ENCODE measurements at places on chromosomes 16 and 17.

DNA sequence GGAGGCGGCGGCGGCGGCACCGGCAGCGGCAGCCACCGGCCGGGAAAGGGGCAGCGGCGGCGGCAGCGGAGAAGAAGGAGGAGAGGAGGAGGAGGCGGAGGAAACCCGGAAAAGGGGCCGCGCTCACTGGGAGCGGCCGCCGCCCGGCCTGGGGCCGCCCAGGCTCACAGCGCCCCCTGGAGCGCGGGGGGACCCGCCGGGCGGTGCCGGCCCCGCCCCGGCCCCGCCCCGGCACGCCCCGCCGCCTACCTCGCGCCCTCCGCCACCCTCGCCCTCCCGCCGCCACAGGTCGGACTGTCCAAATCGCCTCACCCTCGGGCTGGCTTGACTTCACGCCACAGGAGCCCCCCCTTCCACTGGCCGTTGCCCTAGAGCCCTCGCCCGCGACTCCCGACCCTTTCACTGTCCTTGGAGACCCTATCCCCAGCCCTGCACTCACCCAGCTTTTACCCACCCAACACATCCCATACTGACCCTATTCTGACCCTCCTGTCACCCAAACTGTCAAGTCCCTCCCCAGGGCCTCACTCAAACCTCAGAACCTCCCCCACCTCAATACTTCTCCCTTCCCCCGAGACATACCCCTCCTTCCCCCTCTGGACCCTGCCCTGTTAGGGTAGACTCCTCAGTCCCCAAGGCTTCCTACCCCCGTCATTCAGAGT lies at the start of gene CSNK2A2:
TSS of gene CSNK2A2 (minus strand) at position 85 of the 662 bp plus-strand sequence. CDS start 370 bp downstream, outside the sequence.
- peak; percentile 95 for DNase-seq

- no peak for DNase-seq
Measured at GRCh38 chr17:31248986-31249834, 47.8 kb downstream of the OMG start.

- peak; percentile 83 for DNase-seq
Measured at GRCh38 chr17:77233635-77234334, 93.0 kb downstream of the SEC14L1 start.

DNA sequence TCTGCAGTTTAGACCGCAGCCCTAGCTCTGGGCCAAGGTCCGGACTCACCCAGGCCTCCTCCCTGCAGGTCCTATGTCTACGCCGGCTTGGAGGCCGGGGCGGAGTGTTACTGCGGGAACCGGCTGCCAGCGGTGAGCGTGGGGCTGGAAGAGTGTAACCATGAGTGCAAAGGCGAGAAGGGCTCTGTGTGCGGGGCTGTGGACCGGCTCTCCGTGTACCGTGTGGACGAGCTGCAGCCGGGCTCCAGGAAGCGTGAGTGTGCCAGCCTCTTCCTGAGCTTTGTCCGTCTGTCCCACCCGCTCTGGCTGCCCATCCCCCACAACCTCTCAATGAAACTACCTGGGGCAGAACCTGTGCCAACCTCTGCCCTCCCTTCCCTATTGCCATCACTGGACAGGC lies 20.1 kb downstream of the WSCD1 start:
- DNase-seq = no peak

- DNase-seq = peak; percentile 73
Measured at GRCh38 chr16:30526137-30526822, at the start of gene ZNF768. Gene ZNF768, minus strand, starts transcription at chr16:30526566. Its CDS starts 153 bp downstream, at chr16:30526413.

GRCh38 chr16:63612462-63613227 lies 1509.2 kb downstream of the CDH11 start:
- no peak for DNase-seq

GRCh38 chr16:24013864-24014645 lies 178.3 kb downstream of the PRKCB start:
- no peak for DNase-seq

DNA sequence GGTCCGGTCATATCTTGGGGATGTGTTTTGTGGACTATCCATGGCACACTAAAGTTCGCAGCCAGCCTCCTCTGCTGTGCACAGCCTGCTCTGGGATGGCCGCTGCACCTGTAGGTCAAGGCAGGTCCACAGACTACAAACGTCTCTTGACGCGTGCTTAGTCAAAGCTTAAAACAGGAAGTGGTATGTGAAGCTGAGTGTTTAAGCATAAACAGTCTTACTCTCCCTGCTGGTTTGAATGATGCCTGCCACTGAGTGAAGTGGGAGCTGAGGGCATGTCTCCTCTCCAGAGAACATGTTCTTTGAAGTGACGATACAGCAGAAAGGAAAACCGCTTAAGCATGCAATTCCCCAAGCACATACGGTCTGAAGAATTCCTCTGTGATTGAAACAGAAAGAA lies 365.6 kb downstream of the SLC39A11 start:
- no peak for DNase-seq

DNA sequence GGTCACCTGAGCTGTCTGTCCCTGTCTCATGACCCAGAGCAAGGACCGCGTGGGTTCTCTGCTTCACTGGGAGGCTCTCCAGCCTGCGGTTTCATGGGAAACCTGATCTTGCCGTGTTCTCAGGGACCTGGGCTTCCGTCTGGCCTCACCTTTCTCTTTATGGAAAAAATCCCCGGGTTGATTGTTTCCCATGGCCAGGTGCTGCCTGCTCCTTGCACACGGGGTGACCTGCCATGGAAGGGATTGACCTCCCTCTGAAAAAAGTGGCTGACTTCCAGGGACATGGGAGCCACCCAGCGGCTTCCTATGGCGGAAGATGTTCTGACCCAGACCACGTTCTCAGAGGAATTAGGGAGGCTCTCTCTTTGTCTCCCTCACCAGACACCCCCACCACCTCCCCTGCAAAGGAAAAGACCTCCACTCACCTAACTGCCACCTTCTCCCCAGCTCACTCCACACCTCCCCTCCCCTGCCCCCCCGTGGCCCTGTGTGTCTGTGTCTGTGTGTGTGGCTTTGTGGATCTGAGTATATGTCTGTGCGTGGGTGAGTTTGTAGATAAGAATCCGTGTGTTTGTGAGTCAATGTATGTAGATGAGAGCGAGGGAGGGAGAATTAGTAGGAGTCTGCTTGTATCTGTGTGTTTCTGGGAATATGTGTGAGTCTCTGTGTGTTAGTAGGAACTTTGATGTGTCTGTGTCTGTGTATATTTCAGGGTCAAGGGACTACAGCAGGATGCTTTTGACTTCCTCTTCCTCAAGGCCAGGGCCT lies 154.6 kb downstream of the NTN1 start:
- DNase-seq = no peak

- no peak for DNase-seq
Measured at GRCh38 chr16:11211061-11211976, 44.7 kb downstream of the SOCS1 start.

GRCh38 chr17:17408236-17408794 lies 68.5 kb upstream of the MED9 start:
- DNase-seq = no peak

DNA sequence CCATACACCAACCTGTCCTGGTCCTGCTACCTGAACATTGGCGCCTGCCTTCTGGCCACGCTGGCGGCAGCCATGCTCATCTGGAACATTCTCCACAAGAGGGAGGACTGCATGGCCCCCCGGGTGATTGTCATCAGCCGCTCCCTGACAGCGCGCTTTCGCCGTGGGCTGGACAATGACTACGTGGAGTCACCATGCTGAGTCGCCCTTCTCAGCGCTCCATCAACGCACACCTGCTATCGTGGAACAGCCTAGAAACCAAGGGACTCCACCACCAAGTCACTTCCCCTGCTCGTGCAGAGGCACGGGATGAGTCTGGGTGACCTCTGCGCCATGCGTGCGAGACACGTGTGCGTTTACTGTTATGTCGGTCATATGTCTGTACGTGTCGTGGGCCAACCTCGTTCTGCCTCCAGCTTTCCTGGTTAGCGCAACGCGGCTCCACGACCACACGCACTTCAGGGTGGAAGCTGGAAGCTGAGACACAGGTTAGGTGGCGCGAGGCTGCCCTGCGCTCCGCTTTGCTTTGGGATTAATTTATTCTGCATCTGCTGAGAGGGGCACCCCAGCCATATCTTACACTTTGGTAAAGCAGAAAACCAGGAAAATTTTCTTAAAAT lies 21.5 kb downstream of the TMEM204 start:
- peak; percentile 43 for DNase-seq

DNA sequence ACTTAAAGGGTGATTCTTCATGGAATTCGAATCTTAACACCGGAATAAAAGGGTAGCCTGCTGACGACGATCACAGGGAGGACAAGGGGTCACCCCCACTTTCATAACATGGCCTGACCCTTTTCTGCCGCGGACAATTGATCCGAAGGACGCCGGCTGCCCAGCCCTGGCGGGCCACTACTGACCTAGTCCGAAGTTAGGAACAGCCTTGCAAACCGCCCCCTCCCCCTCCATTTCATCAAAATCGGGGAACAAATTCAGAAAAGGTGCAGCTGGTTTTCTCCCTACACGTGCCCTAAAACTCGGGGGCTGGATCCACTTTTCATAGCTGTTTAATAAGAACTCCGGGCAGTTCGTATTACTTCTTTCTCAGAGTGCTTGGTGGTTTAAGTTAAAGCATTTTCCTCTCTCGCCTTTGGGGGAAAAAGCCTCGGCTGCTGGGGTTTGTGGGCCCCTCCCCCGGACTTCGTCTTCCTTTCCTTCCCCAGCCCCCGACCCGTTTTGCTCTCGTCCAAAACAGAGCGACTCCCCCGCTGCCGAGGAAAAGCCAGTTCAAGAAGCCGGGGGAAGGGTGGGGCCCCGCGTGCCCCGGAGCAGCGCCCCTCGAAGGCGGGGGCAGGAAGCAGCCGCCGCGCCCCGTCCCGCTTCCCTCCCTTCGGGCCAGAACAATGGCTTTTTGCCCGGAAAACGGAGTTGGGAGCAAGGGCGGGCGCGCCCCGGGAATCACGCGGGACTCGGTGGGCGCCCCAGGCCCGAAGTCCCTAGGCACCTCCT lies 641 bp upstream of the CBX2 start:
- no peak for DNase-seq

DNA sequence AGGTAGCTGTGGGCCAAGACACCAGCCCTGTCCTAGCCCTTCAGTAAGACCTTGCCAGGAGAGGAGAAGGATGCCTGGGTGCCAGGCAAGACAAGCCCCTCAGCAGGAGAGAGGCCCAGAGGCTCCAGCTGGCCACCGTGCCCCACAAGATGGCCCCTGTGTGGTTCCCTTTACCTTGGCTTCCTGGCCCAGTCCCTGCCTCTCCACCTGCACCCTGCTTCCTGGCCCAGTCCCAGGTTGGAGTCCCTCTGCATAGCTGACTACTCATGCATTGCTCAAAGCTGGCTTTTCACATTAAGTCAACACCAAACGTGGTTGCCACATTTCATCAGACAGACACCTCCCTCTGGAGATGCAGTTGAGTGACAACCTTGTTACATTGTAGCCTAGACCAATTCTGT lies 4.0 kb downstream of the SYNGR3 start:
- DNase-seq = no peak

DNA sequence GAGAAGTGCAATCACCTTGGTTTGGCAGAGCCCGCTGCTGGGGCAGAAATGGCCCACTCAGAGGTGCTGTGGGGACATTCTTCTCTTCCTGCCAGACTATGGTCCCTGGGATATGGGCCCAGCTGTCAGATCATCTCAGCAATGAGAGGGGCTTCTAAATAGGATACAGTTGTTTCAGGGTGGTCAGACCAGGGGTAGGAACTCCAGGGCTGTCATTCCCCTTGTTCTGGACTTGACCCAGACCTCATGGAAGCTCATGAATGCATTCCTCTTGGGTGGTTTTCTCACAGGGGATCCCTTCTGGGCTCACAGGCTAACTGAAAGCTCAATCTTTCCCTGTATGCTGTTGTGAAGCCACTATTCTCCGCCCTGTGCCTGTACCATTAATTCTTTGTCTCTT lies 347.2 kb downstream of the SLC39A11 start:
- no peak for DNase-seq

DNA sequence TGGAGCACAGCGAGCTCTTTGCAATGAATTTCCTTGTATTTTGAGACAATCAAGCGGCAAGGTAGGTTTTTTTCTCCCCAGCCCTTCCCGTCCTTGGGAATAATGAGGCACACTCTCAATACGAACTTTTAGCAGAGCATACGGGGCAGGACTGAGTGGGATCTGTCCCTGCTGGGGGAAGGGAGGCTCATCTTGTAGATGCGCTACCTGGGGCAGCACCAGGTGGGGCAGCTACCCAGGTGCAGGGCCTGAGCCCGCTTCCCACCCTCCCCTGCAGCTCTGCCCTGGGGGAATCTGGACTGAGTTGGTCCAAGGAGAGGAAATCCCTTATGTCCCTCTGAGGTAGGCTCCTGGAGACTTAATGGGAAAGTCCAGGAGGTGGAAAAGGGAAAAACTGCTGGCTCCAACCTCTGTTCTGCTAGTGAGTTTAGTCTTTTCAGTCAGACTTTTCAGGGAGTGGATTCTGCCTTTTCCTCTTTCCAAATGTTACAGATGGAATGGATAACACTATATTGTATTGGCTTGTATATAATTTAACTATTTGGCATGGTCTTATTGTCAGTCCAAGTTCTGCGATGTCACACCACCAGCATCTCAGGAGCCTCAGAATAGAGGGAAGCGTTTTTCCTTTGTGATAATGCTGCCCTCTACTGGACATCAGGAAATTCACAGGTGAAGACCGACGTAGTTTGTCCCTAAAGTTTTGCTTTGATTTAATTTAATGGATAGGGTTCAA lies 9.6 kb upstream of the CES1 start:
- DNase-seq = peak; percentile 60

GRCh38 chr17:64162554-64162953 lies 32.6 kb upstream of the ERN1 start:
- DNase-seq = no peak

DNA sequence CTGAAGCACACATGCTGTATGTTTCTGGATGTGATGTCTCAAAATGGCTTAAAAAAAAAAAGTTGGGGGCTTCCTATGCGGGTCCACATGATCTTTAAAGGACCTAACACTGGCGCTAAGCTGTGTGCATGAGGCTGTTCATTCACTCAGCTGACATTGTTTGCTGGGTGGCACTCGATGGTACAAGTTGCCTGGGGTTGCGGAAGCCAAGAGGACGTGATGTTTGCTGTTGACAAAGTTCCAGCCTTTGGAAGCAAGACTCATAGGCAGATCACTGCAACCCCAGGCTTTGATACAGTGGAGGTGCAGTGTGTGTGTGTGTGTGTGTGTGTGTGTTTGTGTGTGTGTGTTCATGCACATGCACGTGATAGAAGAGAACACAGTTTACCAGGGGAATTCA lies 29.5 kb upstream of the DNAI2 start:
- DNase-seq = no peak

- DNase-seq = no peak
Measured at GRCh38 chr17:64326420-64327054, 63.5 kb upstream of the TEX2 start.

GRCh38 chr17:76685846-76686245 lies 24.9 kb downstream of the MXRA7 start:
- DNase-seq = peak; percentile 3

DNA sequence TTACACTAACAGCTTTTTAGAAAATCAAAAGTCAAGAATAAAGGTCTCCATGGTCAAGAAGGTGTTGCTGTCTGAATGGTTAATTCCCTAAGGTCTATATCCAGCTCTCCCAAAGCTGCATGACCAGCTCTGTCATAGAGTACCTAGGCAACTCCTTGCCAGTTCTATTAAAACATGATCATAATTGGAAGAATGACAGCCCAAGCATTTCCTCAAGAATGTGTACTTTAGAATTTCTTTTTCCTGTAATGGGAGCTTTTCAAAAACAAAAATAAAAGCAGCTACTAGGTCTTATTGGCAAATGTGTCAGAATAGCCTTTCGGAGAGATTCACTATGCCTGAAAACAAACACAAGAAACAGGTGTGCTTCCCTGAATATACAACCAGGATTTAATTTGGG lies 7.9 kb downstream of the SPOP start:
- DNase-seq = no peak

Data from K562 (cell line).